ENCODE measurements at places on chromosomes 2 and 18.

DNA sequence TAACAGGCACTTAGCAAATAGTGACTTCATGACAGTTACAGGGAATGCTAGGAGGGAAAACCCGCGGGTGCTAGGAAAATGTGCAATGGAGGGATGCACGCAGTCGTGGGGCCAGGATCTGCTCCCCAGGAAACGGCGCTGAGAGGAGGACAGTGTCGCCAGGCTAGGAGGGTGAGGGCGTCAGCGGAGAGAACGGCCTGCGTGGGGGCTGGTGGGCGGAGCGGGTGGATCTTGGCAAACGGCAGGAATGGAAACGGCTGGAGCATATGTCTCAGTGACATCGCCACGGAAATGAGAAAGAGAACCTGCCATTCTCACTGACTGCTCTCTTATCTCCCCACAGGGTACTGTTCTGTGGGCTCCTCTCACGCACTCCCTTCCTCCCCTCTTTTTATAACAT lies 478.5 kb upstream of the ID2 start:
- no peak for DNase-seq

DNA sequence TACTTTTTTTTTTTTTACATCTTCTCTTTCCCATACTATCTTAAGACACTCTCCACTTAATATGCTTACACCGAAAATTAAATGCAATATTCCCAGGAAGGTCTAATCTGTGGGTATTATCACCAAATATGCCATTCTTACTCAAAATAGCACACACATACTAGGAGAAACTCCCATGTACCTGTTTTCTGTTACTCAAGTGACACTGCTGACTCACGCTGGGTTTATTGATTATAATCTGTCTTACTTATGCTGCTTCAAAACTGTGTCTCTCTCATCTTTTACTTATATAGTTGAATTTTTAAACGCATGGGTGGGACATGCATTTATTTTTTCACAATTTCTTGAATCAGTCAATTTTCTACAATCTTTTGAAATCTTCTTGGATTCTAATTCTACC lies 29.9 kb downstream of the MRPL19 start:
- DNase-seq: no peak

- peak; percentile 49 for DNase-seq
These were observed at the start of gene ARL4C for GRCh38 chr2:234496835-234497593. TSS of gene ARL4C (minus strand) at chr2:234497081. CDS start at chr2:234496586, 495 bp downstream.

DNA sequence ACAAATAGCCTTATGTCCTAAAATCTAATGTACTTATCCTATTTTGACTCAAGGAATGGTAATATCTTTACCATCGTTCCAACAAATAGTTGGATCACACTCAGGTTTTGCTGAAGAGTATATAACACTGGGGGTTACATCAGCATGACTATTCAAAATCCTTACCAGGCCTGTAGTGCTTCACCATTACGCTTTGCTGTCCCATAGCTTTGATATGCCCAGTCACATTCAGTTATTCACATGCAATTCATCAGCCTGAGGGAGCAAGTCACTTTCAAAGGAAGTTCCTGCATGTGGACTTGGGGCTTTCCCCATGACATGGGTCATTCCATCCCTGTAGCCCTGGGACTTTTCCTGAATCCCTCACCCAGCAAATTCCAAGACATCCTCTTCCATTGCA lies 39.6 kb downstream of the FTCDNL1 start:
- no peak for DNase-seq

DNA sequence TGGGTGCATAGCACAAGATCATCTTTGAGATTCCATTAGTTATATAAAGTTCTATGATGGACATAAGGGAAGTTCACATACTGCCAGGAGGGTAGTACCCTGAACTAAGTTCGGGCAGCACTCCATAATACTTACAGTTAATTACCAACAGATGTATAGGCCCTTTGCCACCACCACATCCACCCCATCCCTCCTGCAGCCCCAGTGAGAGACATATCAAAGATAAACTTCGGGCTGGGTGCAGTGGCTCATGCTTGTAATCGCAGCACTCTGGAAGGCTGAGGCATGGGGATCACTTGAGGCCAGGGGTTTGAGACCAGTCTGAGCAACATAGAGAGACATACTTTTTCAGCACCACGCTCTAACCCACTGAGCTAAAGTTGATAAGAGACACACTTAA lies 46.4 kb upstream of the NPAS2 start:
- DNase-seq: no peak

GRCh38 chr2:37005118-37005868 lies 39.0 kb upstream of the STRN start:
- no peak for DNase-seq

DNA sequence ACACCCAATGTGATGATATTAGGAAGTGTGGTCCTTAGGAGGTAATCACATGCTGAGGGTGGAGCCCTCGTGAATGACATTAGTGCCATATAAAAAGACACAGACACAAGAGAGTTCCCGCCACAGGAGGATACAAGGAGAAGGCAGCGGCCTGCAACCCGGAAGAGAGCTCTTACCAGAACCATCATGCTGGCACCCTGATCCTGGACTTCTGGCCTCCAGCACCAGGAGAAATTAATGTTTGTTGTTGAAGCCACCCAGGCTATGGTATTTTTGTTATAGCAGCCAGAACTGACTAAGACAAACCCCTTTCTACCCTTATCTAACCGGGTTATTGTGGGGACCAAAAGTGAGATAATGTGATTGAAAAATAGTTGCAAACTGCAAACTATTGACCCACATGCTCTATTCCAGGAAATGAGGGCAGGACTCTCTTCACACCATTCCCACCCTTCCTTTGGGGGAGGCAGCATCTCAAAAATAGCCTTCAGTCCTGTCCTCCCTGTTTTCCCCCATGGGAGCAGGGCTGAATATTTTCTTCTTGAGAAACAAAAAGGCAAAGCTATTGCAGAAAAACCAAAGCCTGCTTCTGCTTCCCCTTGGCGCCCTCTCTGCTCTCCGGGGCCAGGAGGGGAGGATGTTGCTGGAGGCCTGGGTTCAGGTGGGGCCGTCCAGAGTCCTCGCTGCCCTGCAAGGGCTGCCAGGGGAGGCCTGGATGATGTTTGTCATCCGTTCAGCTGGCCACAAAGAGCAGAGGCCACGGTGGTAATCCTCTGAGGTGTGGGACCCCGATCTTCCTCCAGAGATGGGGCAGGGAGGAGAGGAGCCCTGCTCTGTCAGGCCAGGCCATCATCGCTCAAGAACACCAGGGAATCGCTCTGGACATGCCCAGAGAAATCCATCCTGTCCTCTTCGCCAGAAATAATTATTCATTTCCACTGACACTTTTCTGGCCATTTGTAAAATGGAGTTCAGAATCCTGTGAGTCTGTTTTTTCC lies 73.8 kb upstream of the HAAO start:
- no peak for DNase-seq

DNA sequence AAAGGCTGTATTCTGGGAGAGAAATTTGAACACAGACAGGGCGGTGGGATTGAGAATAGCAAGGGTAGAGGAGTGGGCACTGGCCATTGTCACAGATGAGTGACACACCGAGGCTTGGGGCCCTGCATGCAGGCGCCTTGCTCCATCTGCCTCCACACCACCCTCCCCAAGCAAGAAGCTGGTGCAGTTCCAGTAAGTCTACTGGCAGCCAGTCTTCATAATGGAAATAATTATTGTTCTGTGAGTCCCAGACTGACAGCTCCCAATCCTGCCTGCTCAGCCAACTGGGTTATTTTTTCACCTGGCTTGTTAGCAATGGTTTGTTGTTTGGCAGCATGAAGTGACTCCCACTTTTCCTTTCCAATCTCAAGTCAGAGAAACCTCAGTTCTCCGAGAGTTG lies 13.0 kb downstream of the TTC32 start:
- no peak for DNase-seq

DNA sequence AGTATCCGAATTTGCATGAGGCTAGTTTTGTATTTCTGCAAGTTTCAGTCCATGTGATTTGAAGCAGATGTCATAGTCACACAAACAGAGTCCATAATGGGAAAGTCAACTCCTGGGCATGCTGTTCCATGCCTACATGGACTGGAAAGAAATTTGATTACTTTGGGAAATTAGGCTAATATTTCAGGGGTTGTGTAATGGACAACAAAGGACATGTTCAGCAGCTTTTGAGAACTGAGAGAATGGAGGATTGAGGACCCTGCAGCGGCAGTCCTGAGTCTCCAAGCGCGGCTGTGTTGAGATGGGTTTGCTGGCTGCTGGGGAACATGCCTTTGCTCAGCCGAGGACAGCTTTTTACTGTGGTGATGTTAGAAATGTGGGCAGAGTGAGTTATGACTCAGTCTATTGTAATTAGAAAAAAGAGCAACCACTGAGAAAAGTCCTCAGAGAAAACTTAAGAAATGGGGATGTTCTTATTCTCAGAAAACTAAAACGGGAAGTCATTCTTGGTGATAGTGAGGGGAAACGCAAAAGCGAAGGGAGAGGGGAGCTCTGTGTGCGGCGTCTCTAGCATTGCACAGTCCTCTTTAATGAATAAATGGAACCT lies 149.2 kb downstream of the FAM210A start:
- DNase-seq: no peak

GRCh38 chr2:127471286-127471988 lies 53.2 kb downstream of the PROC start:
- DNase-seq: peak; percentile 16

GRCh38 chr18:79447703-79448367 lies 52.1 kb downstream of the NFATC1 start:
- DNase-seq: no peak

DNA sequence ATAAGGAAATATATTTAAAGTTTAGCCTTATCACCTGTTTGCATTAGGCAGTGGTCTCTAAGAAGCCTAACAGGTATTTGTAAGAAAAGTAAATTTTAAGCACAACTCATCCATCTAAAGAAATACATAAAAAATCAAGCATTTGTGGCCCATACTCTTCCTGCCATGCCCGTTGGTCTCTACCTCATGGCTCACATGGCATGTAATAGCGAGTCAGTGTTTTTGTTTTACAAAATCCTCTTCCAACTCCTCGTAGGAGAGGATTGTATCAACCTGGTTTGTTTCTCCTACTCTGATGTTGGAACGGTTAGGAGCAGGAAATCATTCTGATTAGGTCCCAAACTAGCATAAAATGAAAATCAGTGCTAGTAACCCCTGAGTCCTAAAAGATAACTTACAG lies 91.8 kb downstream of the FMNL2 start:
- no peak for DNase-seq

DNA sequence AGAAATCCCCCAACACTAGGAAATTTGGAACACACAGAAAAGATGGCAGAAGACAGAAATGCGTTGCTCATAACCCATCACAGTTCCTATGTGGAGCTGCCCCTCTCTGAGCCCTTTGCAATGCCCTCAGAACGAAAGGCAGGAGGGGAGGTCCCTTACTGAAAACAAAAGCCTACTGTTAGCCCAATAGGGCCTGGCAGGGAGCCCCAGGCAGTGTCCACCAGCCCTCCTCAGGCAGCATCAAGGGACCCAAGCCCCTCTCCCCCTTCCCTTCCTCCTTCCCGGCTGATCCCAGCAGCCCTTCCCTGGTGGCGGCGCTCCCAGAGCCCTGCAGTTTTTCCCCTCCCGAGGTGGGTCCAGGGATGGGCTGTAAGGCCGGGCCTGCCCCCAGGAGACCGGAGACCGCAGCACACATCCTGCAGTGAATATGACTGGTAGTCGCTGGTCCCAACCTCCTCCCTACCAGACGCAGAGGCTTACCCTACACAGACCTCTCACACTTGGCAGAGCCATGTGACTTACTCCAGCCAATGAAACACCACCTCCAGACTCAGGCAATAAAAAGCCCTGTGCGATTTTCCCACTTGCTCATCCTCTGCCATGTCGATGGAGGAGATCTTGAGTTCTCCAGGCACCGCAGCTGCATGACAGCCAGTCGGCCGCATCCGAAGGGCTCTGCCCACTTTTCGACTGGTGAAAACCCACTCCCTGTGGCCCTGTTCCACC lies 19.4 kb upstream of the DUSP2 start:
- DNase-seq: no peak

GRCh38 chr2:157792335-157793052 lies 83.6 kb downstream of the ACVR1 start:
- no peak for DNase-seq

GRCh38 chr2:70553584-70554337 lies at the start of gene TGFA:
TSS of gene TGFA (minus strand) at chr2:70553826. CDS start at chr2:70553767, 59 bp downstream.
- DNase-seq: peak; percentile 86

DNA sequence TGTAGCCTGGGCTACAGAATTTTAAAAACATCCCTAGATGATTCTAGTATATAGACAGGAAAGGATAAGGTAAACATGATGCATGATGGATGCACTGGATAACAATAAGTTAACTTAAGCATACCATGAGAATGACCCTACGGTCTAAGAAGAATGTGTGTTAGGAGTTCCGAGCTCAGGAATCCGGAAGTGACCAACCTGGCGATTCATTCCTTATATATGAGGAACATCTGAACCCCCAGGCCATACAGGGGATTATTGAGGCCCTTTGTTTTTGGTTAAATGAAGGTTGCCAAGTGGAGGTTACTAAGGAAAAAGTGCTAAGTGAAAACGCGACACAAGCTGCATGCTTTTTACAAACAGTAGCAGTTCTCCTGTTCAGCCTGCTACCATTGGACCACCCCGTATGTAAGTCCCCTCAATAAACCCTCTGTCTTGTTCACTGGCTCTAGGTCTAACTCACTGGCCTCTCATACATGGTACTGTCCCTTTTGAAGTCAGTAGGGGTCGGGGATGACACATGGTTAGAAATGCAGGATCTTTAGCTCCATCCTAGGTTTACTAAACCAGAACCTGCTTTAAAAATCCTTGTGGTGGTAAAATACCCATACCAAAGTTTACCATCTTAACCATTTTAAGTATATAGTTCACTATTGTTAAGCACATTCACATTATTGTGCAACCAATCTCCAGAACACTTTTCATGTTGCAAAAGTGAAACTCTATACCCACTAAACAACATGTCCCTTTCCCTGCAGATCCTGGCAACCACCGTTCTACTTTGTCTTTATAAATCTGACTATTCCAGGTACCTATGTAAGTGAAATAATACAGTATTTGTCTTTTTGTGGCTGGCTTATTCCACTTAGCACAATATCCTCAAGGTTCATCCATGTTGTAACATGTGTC lies 111.0 kb upstream of the MAP4K3 start:
- no peak for DNase-seq

- DNase-seq: no peak
These were observed 239.1 kb downstream of the CPS1 start for GRCh38 chr2:210795506-210795905.

DNA sequence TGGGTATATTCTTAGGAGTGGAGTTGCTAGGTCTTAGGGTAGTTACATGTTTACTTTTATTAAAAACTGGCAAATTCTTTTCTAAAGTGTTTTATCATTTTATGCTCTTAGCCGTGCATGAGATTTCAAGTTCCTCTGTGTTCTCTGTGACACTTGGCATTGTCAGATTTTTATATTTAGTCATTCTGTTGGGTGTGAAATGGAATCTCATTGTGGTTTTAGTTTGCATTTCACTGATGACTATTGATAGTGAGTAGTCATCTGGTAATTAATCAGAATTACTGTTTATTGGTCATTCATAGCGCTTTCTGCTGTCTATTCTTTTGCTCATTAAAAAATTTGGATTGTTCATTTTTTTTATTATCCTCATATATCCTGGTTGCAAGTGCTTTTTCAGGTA lies 34.1 kb downstream of the RAB3GAP1 start:
- DNase-seq: no peak

Data from NCI-H526 treated with DMSO at 0.1 percent for 48 hours (cell line).